Stimulated activated effector memory CD8-positive, alpha-beta T cell treated with anti-CD3 and anti-CD28 coated beads, Interleukin-12 subunit alpha, Interleukin-12 subunit beta, amount 100 ng/mL, for 72 hours (primary cell): ENCODE measurements at places on chromosomes 11 and 22.

GRCh38 chr11:2303627-2304505, 2.1 kb downstream of the TSPAN32 start:
- no peak for DNase-seq

DNA sequence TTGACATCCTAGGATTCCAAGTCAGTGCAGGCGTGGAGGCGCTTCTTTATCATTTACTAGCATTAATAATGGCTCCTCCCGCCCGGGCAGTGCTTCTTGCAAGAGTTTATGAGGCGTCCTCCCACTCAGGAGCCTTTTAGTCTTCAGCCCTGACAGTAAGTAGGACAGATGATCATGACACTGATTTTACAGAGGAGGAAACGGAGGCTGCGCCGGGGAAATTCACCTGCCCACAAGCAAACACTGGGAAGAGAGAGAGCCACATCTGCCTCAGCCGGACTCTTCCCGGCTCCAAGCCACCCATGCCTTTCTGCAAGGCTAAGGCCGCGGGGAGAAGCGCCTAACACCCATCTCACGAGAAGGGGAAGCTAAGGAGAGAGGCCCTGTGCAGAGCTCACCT, 35.9 kb downstream of the KIAA0930 start:
- no peak for DNase-seq

- no peak for DNase-seq
Observed at GRCh38 chr11:8707541-8708191, 25.1 kb downstream of the RPL27A start.

- DNase-seq: no peak
Observed at GRCh38 chr11:84714316-84714780, 912.8 kb downstream of the DLG2 start.

GRCh38 chr11:70541176-70541575, 142.8 kb downstream of the CTTN start:
- DNase-seq: no peak

DNA sequence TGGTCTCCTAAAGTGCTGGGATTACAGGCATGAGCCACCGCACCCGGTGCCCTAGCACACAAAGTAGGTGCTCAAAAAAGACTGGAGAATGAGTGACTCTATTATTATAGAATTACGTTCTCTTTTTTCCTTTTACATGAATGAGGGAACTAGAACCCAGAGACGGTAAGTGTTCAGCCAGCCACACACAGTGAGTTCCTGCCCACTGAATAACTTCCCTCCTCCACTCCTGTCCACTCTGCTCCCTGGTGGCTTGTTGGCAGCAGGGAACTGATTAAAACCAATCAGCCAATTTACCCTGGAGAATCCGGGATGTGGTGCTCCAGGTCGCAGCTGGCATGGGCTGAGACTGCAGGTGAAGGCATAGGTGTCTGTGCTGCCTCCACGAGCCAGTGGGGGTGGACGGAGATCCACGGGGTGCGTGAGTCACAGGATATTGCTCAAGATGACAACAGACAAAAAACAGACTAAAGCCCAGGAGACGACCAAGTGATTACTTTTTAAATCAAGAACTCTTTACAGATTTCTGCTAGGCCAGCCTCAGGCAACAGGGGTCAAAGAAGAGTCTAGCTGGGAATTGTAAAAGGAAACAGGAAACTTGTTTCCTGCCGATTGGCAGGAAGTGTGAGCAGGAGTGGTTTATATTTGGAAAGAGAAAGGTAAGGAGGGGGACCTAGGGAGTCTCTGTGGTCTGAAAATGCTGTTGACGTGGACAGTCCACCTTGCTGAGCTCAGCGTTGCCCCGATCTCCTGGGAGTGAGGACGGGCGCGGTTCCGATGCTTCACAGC, 95.2 kb upstream of the TP53I11 start:
- DNase-seq: no peak

GRCh38 chr11:112614605-112615004, 346.6 kb upstream of the NCAM1 start:
- no peak for DNase-seq

GRCh38 chr22:48754611-48755058, 1073.0 kb downstream of the BRD1 start:
- DNase-seq: peak; percentile 29

- peak; percentile 73 for DNase-seq
Observed at GRCh38 chr11:72141066-72141465, 5.5 kb downstream of the FOLR3 start.

- no peak for DNase-seq
Observed at GRCh38 chr22:39935612-39936011, 24.6 kb upstream of the TMA7B start.
